GM10248 (cell line): ENCODE measurements at places on chromosomes 2 and 18.
A peak's percentile ranks its signal among the peaks of the same experiment; 100 is the strongest.

DNA sequence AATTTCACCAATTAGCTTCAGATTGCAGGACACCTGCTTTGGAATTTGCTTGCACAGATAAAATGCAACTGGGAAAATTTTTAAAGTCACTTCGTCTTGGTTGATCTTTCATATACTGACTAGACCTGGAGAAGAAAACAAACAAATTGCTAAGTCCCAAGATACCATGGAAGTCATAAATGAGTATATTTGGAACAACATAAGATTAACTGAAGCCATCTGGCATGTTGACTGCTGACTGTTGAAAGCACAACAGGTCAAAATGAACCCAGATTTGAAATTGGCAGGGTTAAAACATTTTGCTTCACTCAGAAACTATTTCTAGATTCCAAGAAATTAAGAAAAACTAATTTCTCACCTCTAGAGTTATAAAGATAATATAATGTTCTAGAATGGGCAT, 470.7 kb downstream of the LPIN1 start:
- DNase-seq, result no peak

- DNase-seq, result no peak
Observed at GRCh38 chr2:44974064-44974715, 32.7 kb downstream of the SIX3 start.

DNA sequence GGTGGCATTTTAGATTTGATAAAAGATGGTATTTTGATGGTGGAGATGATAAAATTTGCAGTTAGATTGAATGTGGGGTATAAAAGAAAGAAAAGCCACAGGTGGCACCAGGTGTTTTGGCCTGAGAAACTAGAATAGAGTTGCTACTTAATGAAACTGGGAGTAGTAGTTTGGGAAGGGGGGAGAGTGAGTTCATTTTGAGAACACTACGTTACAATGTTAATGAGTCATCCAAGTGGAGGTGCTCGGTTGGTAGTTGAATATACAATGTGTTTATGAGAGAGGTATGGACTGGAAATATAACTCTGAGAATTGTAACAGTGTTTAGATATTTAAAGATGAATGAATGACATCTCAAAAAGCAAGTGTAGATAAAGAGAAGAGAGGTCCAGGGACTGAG, 26.4 kb downstream of the EPG5 start:
- no peak for DNase-seq

- DNase-seq, result peak; percentile 14
Observed at GRCh38 chr18:41982942-41983660, 28.1 kb downstream of the PIK3C3 start.

- no peak for DNase-seq
Observed at GRCh38 chr2:44564752-44565151, 203.0 kb downstream of the CAMKMT start.

DNA sequence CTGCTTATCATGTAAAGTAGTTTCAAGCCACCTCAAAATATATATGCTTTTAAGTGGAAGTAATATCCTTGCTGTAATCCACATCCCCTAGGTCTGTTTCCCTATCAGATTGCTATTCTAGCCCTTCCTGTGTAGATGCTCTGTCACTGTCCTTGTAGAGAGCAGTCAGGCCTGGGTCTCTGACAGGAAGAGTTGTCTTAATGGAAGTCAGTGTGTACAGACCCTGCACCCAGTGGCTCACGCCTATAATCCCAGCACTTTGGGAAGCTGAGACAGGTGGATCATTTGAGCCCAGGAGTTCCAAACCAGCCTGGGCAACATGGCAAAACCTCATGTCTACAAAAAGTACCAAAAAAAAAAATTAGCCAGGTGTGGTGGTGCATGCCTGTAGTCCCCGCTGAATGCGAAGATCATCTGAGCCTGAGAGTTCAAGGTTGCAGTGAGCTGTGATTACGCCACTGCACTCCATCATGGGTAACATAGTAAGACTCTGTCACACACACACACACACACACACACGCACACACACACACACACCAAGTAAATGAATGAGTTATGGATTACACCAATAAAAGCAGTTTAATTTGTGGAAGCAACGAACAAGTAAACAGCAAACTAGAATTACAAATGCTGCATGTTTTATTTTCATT, 70.2 kb upstream of the DSC1 start:
- no peak for DNase-seq

- no peak for DNase-seq
Observed at GRCh38 chr2:128215897-128216642, 102.6 kb downstream of the HS6ST1 start.

GRCh38 chr2:48036312-48036711, 130.0 kb upstream of the FBXO11 start:
- no peak for DNase-seq

- DNase-seq, result no peak
Observed at GRCh38 chr2:64338910-64339500, 115.0 kb upstream of the LGALSL start.

GRCh38 chr2:190098851-190099250, 36.3 kb upstream of the MSTN start:
- DNase-seq, result no peak

DNA sequence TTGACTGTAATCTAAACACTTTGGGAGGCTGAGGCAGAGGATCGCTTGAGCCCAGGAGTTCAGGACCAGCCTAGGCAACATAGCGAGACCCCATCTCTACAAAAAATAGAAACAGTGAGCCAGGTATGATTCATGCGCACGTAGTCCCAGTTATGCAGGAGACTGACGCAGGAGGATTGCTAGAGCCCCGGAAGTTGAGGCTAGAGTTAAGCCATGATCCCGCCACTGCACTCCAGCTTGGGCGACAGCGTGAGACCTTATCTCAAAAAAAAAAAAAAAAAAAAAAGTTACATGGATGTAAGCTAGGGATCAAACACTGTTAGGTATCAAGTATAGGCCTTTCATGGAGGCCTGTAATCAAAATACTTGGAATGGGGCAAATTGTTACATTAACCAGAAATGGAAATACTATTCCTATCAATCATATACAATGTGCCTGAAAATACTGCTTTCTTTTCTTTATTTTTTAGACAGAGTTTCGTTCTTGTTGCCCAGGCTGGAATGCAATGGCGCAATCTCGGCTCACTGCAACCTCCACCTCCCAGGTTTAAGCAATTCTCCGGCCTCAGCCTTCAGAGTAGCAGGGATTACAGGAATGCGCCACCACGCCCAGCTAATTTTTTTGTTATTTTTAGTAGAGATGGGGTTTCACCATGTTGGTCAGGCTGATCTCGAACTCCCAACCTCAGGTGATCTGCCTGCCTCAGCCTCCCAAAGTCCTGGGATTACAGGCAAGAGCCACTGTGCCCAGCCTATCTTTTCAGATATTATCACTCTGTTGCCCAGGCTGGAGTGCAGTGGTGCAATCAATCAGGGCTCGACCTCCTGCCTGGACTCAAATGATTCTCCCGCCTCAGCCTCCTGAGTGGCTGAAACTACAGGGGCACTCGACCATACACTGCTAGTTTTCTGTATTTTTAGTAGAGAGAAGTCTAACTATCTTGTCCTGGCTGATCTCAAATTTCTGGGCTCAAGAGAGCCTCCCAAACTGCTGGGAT, 27.2 kb downstream of the XPO1 start:
- no peak for DNase-seq

- DNase-seq, result no peak
Observed at GRCh38 chr2:58651930-58652329, 410.8 kb upstream of the FANCL start.

GRCh38 chr2:72955228-72956049, 38.1 kb downstream of the EMX1 start:
- DNase-seq, result no peak

- peak; percentile 88 for DNase-seq
Observed at GRCh38 chr2:216013080-216013909, at the start of gene MREG. MREG (minus strand) TSS chr2:216013551; CDS start chr2:216013327, 224 bp downstream.

DNA sequence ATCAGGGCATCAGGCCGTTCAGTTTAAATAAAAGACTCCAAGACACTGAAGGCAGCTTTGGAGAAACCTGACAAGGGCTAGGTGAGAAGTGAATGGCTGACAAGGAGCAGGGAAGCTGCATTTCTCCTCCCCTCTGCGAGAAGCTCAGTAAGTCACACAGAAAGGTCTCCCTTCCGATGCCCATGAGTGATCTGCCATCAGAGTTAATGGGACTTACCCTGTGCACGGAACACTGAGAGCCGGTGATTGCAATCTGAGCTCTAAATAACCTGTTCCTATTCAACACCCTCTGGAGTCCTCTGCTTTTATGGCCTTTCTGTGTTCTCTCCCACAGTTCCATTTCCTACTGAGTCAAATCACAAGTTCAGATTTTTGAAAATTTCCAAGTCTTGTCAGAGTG, 322.2 kb upstream of the MYT1L start:
- DNase-seq, result no peak

- DNase-seq, result peak; percentile 21
Observed at GRCh38 chr2:42128721-42129486, 40.2 kb upstream of the EML4 start.

- no peak for DNase-seq
Observed at GRCh38 chr2:54360055-54360792, 95.9 kb upstream of the SPTBN1 start.

DNA sequence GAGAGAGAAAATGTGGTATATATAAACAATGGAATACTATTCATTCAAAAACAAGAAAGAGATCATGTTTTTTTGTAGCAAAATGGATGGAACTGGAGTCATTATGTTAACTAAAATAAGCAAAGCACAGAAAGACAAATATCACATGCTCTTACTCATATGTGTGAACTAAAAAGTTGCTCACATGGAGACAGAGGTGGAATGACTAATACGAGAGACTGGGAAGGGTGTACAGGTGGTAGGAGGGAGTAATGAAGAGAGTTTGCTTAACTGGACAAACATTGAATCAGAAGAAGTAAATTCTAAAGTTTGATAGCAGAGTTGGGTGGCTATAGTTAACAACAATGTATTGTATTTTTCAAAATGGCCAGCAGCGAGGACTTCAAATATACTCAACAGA, 1080.7 kb upstream of the CHAC2 start:
- DNase-seq, result no peak

DNA sequence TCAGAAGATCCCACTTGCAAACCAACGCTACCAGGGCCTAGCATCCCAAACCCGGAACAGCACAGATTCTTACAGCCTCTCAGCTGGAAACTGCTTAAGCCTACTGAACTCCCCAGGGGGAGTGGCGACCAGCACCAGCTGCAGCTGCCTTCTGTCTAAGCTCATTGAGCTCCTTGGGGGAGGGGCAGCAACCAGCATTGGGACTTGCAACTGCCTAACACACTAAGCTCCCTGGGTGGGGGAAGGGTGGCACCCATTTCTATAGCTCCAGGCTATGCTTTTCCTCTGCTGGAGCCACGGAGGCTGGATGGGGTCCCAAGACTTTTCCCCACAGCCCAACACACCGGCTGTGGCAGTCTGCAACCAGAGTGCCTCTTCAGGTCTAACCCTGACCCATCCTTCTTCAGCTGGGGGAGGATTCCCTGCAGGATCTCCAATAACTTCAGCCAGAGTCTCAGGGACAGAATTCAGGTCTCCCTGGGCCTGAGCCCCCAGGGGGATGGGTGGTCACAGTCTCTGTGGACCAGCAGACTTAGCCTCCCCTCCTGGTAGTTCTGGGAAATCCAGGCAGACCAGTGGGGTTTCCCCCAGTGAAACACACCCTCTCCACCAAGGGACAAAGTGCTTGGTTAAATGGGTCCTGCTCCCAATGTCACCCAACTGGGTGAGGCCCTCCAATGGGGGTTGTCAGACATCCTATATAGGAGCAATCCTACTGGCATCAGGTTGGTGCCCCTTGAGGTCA, 45.9 kb upstream of the ITGA4 start:
- no peak for DNase-seq

DNA sequence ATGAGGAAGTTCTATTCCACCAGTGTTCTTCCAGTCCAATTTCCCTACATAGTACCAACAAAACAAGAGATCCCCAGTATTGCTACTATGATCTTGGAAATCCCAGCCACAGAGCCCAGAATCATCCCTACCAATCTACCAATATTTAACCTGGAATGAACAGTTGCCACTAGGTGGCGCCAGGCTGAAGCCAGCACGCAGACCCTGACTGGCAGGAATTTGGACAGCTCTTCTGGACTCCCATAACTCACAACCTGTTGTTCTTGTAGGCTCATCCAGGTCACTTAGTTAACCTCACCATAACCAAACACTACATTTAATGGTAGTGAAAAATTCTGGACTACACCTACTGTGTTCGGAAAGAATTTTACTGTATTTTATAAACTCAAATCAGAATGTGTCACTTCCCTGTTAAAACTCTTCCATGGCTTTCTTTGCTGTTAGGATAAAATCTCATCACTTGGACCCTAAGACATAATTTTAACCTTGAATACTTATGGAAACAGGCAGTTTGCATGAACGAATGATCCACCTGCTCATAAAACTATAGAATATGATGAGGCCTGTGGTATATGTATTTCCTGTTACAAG, 59.8 kb upstream of the SLC38A11 start:
- peak; percentile 54 for DNase-seq

DNA sequence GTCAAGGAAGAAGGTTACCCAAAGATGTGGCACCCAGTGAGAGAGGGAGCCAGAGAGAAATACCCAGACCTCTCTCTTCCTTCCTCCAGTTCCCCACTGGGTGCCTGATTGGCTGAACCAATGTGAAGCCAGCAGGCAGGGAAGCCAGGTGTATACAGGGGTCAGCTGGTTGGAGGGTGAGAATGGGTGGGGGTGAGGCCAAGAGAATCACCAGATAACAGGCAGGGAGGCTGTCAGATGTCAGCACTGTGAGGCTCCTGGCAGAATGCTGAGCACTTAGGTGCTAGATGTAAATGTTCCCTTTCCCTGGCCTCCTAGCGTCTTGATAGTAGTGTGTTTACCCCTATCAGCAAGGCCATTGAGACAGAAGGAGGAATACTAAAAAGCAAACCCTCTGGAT, 104.0 kb upstream of the MGAT5 start:
- DNase-seq, result no peak

DNA sequence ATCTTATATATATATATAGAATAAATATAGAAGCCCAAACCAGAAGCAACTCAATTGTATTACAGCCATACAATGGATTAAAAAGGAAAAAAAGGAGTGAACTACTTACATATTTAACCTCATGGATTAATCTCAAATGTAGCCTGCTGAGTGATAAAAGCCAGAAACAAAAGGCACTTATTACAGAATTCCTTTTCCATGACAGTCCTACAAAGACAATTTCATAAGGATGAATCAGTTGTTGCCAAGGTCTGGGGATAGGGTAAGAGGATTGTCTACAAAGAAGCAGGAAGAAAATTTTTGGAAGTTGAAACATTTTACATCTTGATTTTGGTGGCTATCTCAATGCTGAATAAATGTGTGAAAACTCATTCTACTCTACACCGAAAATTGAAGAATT, 103.9 kb upstream of the DCC start:
- no peak for DNase-seq

GRCh38 chr2:157838442-157839161, 37.5 kb downstream of the ACVR1 start:
- no peak for DNase-seq

DNA sequence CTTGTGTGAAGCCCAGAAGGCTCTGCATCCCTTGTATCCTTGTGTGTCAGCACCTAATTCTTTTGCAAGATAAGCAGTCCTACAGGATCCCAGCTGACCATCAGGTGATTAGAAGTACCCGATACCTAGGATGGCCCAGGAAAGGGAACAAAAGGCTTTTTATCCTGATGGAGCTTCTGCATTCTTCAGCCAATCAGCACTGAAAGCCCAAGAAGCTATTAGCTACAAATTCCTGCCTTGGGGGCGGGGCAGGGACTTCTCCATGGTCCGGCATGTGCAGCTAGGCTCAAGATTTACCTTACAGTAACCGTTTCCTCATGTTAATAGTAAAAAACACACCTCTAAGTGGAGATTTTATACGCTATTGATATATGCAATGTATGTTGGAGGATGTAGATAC, 264.6 kb upstream of the THUMPD2 start:
- DNase-seq, result no peak

GRCh38 chr2:8157621-8158430, 524.0 kb upstream of the ID2 start:
- no peak for DNase-seq

- DNase-seq, result no peak
Observed at GRCh38 chr2:43934567-43934966, 61.2 kb downstream of the LRPPRC start.
